ENCODE measurements at places on chromosomes 2 and 18.
A peak's percentile ranks its signal among the peaks of the same experiment; 100 is the strongest.

DNA sequence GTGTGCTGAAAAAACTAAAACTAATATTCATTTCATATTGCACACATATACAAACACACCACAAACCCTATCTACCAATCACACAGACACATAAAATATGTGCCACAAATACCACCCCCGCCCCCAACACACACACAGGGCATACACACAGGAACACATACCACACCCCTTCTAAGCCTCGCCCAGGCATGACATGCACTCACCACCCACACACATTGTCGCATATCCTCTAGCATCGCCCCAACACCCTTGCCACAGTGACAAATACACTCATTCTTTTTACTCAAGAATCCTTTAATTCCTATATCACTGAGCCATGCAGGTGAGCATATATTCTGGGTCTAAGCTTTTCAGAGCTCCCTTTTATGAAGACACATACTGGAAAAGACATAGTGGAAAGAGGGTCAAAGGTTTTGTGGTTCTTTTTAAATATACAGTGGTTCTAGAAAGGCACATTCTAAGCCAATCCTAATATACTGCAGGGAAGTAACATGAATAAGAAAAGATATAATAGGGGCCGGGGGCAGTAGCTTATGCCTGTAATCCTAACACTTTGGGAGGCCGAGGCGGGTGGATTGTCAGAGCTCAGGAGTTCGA lies 24.5 kb upstream of the LCLAT1 start:
- DNase-seq = no peak

DNA sequence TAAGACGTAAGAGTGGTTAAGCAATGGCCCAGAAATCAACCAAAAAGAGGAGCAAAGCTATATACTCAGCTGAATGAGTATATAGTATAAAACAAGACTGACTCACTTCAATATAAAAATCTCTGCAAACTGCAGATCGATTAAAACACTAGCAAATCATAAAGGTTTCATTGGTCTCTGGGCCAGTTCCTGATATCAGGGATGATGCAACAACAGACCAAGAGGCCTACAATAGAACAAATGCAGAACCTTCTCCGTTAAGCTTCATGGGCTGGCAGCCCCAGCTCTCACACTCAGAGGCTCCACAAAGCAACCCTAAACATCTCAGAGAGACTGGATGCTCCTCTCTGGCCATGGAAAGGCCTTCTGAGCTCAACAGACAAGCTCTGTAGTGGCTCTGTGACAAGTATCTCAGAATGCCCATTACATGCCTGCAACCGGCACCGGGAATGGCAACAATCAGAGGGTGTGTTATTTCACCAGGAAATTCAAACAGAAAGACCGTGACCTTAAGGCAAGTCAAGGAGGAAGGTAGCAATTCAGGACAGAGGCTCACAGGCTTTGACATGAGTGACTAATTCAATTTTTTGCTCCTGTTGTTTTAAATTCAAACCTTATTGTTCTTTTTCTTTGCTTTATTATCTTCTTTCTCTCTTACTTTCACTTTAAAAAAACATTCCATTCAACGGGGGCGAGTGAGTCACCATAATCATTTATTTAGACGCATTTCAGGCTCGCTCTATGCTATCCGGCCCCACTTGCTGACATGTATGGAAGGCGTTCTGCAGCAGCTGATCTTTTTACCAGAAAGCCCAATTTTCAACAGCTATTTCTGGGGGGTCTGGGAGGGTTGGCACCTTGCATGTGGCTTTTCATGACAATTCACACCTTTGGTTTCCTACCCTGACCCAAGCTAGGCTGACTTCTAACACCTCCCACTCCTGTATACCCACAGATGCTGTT lies 15.1 kb downstream of the CYRIA start:
- no peak for DNase-seq

- peak; percentile 77 for DNase-seq
Measured at GRCh38 chr2:218290316-218291261, 1.7 kb downstream of the TMBIM1 start.

GRCh38 chr2:219406861-219407230 lies 11.3 kb upstream of the DES start:
- no peak for DNase-seq

DNA sequence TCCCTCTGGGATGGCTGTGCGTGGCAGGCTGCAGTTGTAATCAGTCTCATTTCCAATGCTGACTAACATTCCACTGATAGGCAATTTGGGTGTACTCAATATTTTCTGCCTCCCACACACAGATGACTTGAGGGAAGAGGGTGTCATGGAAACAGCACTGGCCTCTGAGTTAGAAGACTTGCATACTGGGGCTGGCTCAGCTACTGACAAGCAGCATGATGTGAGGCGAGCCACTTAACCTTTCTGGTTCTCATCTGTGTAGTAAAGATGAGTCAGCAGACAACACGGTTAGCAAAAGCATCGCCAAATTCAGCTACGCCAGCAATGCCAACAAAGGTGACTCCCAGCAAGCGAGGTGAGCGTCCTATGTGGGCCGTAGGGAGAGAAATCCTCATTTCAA lies 73.5 kb downstream of the COLEC12 start:
- DNase-seq = no peak

Data from common myeloid progenitor, CD34-positive (primary cell).